ENCODE measurements at places on chromosomes 5 and 9. TPM values are rescaled to one million over a fixed set of nuclear protein-coding genes. Genes with fewer than 3 reads are reported as not detected.

DNA sequence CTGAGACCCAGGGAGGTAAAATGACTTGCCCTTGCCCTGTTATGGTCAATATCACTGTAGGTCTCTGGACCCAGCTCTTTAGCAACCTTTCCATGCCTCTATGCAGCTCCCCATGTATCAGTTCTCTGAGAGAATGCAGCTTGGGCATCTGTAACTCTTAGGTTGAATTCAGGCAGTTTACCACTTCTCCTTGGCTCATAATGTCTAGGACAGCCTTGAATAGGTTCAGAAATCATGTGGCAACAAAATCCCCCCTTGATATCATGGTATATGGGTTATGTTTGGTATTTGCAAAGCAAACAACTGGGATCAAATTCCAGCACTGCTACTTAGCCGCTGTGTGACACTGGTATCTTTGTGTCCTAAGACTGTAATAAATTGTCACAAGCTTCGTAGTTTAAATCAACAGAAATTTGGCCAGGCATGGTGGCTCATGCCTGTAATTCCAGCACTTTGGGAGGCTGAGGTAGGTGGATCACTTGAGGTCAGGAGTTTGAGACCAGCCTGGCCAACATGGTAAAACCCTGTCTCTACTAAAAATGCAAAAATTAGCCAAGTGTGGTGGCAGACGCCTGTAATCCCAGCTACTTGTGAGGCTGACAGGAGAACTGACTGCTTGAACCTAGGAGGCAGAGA, 10.7 kb upstream of the SUB1 start:
- DNase-seq = no peak

DNA sequence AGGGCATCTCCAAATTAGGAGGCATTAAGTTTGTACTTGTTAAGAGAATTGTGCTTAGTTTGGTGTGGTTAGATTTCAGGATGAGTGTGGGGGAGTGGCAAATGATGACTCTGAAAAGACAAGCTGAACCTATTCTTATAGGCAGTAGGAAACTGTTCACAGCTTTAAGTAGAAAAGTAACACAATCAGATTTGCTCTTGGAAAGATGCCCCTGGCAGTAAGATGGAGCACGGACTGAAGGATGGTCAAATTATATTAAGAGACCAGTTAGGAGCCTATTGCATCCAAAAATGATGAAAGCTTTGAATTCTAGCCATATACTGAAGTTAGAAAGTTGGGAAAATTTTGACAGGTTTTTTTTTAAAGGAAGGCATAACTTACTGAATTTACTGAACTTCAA, 254.2 kb upstream of the MEF2C start:
- no peak for DNase-seq

- no peak for DNase-seq
These were observed 52.5 kb downstream of the NR3C1 start for GRCh38 chr5:143350751-143351602.

- no peak for DNase-seq
These were observed 145.4 kb upstream of the RAD23B start for GRCh38 chr9:107137495-107138202.

- no peak for DNase-seq
These were observed 30.7 kb downstream of the IFNW1 start for GRCh38 chr9:21110708-21111576.

MARCOL gene
- not detected for total RNA-seq

DNA sequence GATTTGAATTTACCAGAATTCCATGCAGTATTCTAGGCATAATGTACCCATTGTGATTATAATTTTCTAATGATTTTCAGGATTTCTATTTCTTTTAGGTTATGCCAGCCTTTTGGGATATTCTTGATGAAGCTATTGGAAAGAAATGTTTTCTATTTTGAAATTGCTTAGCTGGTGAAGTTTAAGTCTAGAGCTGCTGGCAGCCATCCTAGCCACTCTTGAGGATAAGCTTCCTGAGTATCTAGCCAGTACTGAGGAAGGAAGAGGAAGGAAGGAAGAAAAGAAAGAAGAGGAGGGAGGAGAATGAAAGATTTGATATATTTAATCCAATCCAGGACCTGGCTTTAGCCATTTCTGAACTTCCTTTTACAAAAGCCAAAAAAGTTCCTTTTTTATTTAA, 142.1 kb upstream of the DAB2 start:
- DNase-seq = no peak

LRRC70 gene
- total RNA-seq = 29.5 TPM

OLFM1 gene
- 0.18 TPM for total RNA-seq

GRCh38 chr9:84947412-84947972, 278.0 kb downstream of the NTRK2 start:
- no peak for DNase-seq

GRCh38 chr9:29906065-29906464, 2332.8 kb upstream of the C9orf72 start:
- no peak for DNase-seq

DNA sequence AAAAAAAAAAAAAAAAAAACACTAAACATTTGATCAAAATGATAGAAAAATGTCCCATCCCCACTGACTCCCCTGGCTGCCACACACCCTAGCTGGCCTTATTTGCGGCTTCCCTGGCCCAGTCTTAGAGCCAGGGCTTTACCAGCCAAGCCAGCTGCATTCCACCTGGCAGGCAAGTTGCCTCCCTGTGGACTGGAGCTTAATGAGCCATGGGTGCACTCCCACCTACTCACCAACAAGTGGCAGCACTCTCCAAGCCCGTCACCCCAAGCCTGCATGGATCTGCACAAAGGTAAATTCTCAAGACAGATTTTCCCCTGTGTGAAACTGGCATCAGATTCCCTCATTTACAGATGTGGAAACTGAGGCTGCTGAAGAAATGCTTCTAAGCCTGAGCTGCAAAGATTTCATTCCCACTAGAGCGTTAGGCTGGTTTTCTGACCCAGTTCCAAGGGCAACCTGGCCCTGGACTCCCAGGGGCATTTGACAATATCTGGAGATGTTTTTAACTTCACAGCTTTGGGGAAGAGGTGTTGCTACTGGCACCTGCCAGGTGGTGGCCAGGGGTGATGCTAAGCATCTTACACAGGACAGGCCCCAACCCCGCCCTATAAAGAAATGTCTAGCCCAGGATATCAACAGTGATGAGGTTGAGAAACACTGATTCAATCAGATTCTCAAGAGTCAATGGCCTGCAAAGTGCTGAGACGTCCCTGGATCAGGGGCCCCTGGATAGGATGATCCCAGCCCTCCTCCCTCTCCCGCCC, 21.9 kb upstream of the VDAC1 start:
- no peak for DNase-seq

- DNase-seq = no peak
These were observed 123.8 kb upstream of the PTGER4 start for GRCh38 chr5:40555886-40556285.

DNA sequence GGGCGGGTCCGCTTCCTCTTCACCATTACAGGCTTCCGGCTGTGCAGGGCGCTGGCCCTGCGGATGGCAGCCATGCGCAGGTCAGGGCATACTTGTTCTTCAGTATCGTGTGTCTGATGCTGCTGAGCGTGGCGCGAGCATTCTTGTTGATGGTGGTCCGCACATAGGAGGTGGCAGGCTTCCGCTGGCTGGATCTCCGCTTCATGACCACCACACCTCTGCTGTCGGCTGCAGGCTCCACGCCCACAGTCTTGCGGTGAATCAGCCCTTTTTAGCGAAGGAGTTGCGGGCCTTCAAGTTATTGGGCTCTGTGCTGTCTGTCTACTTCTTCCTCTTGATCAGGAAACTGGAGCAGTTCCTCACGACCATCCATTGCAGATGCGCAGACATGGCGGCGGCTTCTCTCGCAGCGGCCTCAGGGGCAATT, 62.4 kb upstream of the ZNF608 start:
- no peak for DNase-seq

- DNase-seq = no peak
These were observed 12.7 kb upstream of the CYSTM1 start for GRCh38 chr5:140162275-140162674.

GRCh38 chr9:128735373-128735772, 11.4 kb upstream of the ZDHHC12 start:
- no peak for DNase-seq

DNA sequence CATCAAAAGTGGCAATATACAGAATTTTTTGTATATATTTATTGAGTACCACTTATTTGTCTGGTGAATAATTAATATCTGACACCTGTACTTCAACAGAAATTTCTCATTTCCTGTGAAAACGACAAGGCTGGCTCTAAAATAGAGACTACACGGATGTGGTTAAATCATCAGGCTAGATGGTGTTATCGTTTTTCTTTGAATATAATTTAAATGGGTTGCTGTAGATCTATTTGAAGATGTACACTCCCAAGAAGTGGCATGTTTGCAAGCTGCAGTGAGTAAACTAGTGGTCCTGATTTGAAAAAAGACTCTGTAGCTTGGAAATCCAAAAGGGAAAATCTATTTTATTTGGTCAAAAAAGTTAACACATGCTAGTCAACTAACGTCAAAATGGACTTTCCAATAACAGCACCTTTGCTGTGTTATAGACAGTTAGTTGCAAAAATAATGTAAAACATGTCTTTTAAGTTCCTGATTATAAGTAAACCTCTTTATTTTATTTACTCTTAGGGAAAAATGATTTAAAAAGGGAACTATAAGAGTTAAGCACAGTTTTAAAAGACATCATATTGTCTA, 13.8 kb downstream of the ST8SIA4 start:
- DNase-seq = peak; percentile 70

GRCh38 chr9:81650586-81651515, 38.5 kb downstream of the TLE1 start:
- no peak for DNase-seq

- DNase-seq = no peak
These were observed 21.0 kb upstream of the PPP2CA start for GRCh38 chr5:134246771-134247427.

SMIM33 gene
- total RNA-seq = not detected

DNA sequence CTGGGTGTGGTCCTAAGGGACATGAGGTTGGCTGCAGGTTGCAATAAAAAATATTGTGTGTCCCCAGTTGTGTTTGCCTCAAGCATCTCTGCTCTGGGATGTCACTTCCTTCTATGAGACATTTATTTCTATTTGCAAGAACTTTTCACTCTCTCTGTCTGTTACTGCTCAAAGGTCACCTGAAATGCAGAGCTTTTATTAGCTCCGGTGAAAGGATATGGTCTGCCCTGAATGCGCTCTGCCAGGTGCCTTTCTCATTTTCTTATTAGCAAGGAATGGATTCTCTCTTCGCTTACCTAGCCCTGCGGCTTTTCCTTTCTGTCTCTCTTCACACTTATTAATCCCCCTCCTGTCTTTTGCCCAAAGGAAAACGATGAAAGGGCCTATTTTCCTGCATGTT, 526.1 kb downstream of the TMEM38B start:
- no peak for DNase-seq
